Esophagus mucosa (tissue), 1 donor: ENCODE measurements at places on chromosomes 12 and 14. TPM values are rescaled to one million over a fixed set of nuclear protein-coding genes. Genes with fewer than 3 reads are reported as not detected.

CD27 gene
- 0.40 TPM for total RNA-seq

SPIC gene
- total RNA-seq: 0.16 TPM

BRAP gene
- 11.0 TPM for total RNA-seq

CABP1 gene
- total RNA-seq: 0.16 TPM

EPYC gene
- total RNA-seq: not detected

CCDC177 gene
- total RNA-seq: not detected

OR8S1 gene
- not detected for total RNA-seq

LTBP2 gene
- total RNA-seq: 14.4 TPM

SLCO1C1 gene
- 0.20 TPM for total RNA-seq

LHX5 gene
- not detected for total RNA-seq

VDR gene
- total RNA-seq: 18.0 TPM

FOXG1 gene
- total RNA-seq: not detected

GRCh38 chr14:30214461-30215090 lies 286.9 kb upstream of the PRKD1 start:
- peak; percentile 33 for ATAC-seq

DNA sequence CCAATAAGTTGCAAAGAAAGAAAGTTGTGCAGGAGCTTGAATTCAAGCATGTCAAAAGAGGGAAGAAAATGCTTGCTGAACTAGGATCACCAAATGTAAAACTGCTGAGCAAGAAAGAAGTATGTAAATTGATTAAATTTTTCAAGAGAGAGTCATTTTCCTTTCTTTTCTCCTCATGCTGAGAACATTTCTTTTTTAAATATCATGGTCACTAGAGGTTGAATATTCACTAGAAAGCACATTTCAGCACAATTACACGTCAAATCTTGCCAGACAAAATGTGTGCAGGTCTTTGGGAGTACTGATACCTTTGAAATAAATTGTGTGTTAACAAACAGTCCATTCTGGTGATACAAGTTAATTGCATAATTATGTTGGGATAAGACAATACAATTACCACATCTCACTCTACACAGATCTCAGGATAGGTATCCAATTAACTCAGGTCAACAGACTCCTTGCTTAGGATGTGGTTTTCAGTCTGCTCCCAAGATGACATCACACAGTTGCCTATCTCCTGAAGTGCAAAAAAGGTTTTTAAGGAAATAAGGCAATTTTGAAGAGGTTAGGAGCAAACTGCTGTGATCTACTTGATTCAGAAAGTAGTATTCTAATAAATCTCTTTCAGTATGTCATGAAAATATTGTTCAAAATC lies 862.2 kb downstream of the RPS29 start:
- no peak for ATAC-seq

GRCh38 chr12:48956279-48957140 lies 777 bp downstream of the ARF3 start:
- ATAC-seq: peak; percentile 84

DNA sequence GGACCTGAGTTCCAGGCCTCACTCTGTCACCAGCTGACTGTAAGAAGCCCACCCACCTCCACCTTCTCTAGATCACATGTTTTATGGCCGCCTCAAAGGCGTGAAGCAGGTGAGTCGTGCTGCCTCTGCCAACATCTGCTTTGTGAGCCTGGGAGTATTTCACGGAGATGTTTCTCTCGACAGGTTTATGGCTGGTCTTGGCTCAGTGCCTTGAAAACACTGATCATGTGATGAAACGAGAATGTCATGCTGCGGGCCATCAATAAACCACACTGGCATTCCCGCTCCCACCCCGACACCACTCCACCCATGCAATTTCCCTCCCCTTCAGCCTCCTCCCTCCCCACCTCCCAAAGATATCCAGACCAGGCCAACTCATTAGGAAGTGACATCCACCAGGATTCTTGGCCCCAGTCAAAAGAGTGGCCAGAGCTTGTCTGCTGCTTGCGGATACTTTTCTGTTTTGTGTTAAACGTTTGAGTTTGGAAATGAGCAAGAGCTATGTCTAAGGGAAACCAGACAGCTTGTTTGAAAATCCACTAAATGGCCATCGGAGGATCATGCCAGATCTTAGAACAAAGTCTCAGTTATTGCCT lies 53.8 kb upstream of the NTF3 start:
- ATAC-seq: no peak

- ATAC-seq: peak; percentile 8
Observed at GRCh38 chr14:20632448-20632830, 9.1 kb downstream of the OR6S1 start.

DNA sequence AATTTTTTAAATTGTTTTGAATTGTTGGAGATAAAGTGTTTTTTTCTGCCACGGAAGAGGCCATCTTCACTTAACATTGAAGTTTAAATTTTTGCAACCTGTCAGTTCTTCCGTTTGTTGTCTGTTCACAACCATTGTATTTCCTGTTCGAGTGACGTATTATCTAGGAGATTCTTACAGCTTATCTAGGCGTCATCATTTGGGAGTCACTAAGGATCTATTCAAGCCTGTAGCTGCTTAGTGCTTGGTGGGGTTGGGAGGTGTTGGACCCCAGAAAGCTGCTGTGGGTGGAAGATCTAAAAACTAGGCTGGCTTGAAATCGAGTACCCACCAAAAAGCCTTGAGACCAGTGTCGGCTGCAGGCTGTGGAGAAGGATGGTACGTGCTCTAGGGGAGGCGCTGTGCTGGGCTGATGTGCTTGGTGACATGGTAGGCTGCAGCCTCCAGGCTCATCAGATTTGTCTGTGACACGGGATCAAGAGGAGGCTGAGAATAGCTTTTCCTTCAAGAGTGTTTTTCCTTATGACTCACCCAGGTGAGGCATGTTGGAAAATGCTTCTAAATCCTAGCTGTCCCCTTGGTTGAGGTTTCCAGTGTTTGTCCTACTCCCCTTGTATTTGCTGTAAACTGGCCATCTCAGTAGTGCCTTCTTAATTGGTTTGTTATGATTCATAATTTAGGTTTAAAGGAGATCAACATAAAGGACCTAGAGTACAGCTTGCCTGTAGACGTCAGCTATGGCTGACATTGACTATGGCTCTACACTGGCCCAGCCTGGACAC lies 57.8 kb downstream of the ATG14 start:
- peak; percentile 54 for ATAC-seq

GRCh38 chr12:6694701-6695100 lies 5.5 kb upstream of the ZNF384 start:
- ATAC-seq: no peak

DNA sequence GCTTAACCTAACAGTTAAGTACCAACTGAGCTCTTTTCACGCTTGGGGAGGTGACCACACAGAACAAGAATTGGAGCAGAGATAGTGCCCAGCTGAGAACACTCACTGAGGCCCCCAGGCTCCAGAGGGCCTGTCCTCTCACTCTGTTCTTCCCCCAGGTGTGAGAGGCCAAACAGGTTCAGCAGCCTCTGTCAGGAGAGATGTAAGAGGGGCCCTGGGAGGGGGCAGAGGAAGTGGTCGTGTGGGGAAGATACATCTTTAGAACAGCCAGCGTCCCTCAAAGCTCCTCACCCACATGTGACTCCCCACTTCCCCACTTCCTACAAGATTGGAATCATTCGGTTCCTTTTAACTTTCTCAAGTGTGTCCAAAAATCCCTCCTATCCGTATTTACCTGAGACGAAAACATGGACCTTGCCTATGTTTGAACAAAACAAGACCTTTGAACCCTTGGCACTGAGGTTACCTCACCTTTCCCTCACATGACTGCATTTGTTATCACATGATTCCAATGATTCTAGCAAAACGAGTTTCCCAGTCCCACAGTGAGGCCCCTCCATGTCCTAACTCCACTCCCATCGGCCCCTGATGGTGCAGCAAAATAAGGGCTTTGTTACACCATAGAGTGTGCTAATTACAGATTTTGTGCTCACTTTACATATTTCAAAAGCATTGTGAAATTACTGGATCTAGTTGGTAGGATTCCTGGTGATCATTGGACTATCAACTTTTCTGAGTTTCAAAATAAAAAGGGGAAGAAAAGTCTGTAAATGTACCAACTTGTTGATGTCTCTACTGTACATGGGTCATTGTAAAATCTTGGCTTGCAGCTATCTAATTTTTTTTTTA lies 40.0 kb upstream of the PAPOLA start:
- ATAC-seq: no peak

DNA sequence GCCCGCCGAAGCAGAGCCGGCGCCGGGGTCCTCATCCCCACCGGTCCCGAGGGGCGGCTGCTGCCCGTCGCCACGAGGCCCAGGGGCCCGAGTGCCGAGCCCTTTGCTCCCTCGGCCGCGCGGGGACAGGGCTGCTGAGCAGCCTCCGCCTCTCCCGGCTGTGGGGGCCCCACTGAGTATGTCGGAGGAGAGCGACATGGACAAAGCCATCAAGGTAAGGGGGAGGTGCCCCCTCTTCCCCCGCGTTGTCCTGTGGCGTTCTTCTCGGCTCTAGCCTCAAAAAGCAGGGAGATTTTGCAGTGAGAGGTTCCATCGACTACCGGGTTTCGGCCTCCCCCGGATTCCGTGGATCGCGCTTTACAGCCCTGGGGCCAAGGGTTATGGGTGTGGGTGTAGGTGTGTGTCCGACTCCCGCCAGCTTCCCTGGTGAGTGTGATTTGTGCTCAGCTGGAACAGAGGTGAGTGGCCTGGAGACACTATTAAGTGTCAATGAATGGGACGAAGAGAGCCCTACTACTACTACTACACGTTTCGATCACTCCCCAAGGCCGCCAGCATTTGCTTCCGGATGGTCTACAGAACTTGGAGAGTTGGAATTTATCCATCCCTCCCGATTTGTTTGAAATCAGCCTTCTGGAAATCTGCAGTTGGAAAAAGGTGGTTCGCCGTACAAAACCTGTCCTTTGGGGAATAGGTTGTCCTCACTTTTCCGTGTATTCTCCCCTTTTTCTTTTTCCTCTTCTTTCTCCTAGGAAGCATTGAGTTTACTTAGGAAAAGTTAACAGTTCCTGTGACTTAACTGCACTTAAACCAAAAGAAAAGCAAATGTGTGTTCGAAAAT lies 748 bp downstream of the MAPKAPK5 start:
- ATAC-seq: peak; percentile 28

GRCh38 chr12:59403259-59403932 lies 192.4 kb upstream of the SLC16A7 start:
- ATAC-seq: peak; percentile 43

- no peak for ATAC-seq
Observed at GRCh38 chr12:75739912-75740311, 228.5 kb upstream of the KRR1 start.

- ATAC-seq: no peak
Observed at GRCh38 chr12:20527417-20528163, 159.3 kb downstream of the PDE3A start.

DNA sequence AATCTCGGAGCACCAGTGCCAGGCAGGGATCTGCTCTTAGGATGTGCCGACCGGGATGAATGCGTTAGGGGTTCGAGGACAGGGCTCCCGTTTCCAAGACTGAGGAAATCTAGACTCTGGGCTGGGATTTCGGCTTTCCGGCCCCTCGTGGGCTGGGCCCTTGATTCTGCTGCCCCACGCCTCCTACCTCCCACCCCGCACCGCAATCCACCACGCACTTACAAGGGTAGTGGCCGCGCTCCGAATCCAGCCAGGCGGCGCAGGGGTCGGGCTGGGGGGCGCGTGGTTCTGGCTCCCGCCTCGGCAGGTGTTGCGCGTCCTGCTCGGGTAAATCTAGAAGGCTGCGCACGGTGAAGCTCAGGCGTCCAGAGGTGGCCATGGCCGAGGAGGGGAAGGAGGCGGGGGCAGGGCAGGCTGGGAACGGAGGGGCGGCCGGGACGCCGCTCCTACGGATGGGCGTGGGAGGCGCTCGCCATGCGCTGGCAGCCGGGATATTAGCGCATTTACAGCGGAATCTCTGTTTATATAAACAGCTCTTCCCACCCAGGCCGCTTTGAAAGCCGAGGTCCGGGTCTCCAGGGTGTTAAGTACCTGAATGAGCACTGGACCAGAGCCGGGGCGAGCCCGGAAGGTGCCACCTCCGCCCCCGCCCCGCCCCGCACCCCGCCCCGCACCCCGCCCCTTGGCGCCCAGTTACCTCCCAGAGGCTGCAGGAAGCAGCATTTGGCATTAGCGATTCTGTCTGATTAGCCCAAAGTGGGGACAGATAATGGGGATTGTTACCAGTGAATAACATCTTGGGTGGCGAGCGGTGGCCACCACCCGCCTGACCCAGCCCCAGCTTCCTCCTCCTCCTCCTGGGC lies at the start of gene NKX2-8:
TSS of gene NKX2-8 (minus strand) at position 604 of the 863 bp plus-strand sequence. CDS start at position 379, 225 bp downstream.
- ATAC-seq: peak; percentile 53

DNA sequence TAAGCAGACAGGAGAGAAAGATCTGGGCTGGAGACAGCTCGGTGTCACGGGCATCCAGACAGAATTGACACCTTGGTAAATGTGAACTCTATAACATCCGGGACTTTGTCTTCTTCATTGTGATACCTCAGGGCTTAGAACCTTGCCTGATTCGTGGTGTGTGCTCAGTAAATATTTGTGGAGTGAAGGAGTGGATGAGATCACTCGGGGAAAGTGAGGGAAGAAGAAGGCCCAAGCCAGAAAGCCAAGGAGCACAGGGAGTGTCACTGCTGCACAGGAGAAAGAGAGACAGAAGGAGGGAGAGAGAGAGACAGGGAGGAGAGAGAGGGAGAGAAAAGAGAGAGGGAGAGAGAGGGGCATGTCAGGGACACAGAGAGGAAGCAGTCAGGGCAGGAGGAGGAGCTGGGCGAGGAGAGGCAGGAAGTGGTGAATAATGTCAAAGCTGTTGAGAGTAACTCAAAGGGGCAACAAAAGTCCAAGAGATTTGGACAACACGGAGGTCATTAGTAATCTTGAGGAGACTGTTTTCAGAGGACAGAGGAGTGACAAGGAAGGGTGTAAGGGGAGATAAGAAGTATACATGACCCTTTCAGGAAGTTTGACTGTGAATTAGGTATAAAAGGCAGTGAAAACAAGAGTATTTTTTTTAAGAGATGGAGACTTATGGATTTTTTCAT lies 141.6 kb upstream of the MAX start:
- no peak for ATAC-seq

- no peak for ATAC-seq
Observed at GRCh38 chr14:55741240-55741639, 161.2 kb downstream of the KTN1 start.

GRCh38 chr14:60506985-60507829 lies 1.7 kb upstream of the SIX6 start:
- no peak for ATAC-seq

GRCh38 chr14:77640756-77641533 lies 24.5 kb upstream of the SPTLC2 start:
- no peak for ATAC-seq

GRCh38 chr12:90449611-90450010 lies 505.4 kb downstream of the CCER1 start:
- ATAC-seq: no peak

DNA sequence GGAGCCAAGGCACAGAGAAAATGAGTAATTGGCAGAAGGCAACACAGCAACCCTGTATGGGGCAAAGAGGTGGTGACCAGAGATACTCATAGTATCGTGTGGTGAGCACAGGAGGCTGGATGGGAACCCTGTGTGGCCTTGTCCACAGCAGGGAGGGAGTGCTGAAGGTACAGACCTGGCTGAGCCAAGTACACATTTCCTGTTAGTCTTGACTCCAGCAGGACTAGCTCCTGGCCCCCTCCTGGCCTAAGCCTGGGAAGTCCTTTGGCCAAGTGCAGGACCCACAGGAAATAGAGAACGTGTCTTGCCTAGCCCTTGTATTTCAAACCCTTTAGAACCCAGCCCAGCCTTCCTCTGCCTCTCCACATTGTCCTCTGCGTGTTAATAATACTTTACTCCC lies 289.8 kb upstream of the PWP1 start:
- peak; percentile 61 for ATAC-seq
